ENCODE measurements at places on chromosomes 7 and 10. TPM values are rescaled to one million over a fixed set of nuclear protein-coding genes. Genes with fewer than 3 reads are reported as not detected.

GRCh38 chr10:86583983-86584382, 62.4 kb upstream of the WAPL start:
- DNase-seq = no peak

ITPRID1 gene
- not detected for total RNA-seq

DNA sequence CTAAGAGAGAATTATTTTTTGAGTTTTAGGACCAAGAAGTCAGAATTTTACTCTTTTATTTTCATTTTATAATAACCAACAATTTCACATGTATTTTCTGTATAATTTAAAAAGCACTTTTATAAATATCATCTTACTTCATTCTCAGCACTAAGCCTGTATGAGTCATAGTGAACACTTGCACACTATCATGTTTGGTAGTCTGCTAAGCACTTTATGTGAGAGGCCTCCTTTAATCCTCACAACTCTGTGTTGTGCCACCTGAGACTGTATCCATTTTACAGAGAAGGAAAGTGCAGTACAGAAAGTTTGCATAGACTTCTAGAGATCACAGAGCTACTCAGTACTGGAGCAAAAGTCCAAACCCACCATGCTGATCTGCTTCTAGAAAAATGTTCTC, 939.6 kb downstream of the NRG3 start:
- no peak for DNase-seq

GRCh38 chr10:61066661-61067344, 122.8 kb upstream of the RHOBTB1 start:
- DNase-seq = no peak
